Activated gamma-delta T cell treated with Interleukin-2 at 50 U/mL for 16 hours (primary cell): ENCODE measurements at places on chromosomes 7 and 10.

DNA sequence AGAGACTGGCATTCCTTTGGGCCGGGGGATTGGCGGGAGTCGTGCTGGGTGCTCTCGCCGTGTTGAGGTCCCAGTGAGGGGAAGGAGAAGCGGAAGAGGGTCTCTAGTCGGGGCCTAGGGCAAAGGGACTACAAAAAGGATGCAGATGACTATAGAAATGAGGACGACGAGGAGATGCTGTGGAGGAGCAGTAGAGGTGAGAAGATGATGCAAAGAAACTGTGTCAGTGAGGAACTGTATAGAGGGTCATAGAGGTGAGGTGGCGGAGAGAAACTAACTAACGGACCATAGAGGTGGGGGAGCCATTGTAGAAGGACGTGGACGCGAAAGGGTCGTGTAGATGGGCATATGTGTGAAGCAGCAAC lies 324 bp downstream of the TWNK start:
- no peak for DNase-seq

DNA sequence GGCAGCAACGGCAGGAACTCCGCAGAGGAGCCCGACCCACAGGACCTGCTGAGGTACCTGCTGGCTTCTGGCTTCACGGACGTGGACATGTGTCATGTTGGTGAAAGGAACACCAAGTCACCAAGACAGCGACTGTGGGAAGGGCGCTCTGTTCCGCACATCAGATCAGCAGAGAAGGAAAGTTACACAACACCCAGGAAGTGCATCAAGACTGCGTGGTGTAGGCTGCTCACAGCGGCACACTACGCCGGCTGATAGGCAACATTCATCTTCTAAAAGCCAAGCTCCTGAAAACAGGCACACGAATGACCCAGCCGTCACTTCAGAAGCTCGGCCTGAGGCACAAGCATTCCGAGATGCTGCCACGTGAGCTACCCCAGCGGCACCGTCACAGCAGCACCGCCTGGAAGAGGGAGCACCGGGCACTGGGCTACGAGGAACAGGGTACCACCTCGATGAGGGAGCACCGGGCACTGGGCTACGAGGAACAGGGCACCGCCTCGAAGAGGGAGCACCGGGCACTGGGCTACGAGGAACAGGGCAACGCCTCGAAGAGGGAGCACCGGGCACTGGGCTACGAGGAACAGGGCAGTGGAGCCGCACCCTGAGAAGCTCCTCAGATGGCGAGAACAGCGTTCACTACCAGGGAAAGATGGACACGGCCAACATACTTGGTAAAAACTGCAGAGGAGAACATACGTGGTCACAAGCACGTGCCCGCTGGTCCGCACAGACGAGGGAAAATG lies 86.7 kb downstream of the MAD1L1 start:
- no peak for DNase-seq

- DNase-seq, result no peak
These were observed 5.8 kb downstream of the ZNF212 start for GRCh38 chr7:149245244-149245643.

DNA sequence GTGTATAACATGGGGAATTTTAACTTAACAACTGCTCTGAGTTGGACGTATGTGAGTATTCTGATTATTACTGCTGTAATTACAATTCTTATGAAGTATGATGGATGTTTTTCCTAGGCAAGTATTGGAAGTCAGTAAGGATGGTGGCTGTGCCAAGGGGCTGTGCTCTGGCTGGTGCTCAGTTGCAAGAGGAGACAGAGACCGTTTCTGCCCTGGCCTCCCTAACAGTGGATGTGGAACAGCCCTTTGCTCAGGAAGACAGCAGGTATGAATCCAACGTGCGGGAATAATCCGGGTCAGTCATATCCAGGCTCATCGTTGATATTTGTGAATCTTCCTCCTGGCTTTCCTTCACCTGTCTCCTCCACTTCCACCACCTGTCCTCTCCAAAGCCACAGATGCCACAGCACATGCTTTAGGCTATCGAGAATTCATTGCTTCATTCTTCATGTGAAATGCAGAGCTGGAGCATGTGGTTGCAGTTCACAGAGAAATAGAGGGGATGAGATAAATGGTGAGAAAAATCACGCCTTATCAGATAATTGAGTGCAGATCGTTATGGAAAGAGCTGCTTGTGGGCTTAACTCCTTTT lies 141.7 kb downstream of the TWIST1 start:
- DNase-seq, result no peak

DNA sequence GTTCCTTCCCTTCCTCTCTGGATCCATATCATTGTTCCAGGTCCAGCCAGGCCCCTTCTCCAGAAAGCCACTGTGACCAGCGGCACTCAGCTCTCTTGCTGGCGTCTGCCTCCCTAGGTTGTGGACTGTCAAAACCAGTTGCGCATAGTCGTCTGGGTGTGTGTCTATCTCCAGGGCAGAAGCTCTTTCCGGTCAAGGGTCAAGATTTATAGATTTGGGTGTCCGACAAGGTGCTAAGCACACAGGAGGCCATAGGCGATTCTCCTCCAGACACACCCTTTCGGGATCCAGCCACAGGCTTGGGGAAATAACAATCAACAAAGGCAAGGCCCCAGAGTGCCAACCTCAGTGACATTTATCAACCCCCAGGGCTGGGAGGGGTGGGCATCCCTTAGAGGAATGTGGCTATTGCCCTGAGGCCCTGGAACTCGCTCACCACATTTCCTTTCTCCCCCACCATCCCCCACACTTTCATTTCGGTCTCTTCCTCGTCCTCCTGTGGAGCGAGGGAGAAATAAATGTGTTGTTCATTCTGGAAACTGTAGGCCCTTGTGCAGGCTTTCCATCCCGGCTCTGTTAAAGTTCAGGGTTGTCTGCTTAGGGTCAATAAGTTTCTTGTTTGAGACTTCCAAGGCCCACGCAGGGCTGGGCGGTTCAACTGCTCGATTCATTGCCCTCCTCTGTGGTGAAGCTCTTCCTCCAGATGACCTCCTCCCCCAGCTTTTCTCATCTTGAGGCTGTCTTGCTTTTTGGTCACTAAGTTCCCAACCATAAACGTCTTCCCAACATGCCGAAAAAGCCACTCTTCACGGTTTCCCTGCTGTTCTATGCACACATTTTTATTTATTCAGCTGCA lies 57.9 kb downstream of the AFAP1L2 start:
- no peak for DNase-seq

DNA sequence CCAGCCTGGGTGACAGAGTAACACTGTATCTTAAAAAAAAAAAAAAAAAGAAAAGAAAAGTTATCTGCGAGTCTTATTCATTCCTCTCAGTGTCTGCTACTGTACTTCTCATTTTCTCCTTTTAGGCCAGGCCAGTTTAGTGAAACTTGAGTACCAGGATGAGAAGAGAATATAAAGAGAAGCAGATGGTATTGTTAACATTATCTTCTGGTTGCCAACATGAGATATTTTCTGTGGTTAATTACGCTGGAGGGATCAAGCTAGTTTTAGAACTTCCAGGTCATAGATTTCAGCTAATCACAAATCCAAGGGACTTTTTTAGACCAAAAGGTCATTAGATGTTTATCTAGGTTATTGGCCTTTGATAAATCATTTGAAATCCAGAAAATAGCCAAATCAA lies 252.6 kb upstream of the SMIM30 start:
- no peak for DNase-seq

DNA sequence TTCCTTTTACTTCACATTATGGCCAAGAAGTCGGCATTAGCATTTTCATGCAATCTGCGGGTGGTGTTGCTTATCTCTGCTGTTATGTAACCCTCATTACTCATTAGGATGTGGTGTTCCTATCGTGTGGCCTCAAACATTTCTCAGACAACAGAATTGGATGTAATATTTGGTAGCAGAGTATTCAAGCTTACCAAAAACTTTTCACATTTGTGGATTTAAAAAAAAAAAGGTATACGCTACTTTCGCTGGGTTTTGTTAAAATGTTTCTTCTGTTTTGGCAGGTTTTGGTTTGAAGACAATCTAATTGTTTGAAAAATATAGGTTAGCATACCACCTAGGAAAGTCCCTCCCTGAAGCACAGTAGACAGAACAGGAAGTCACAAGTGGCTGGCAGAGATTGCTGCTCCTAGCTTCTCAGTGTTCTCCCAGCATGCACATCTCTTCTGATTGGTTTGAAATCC lies 128.8 kb downstream of the GATA3 start:
- DNase-seq, result peak; percentile 21

- no peak for DNase-seq
These were observed 118.6 kb downstream of the RNF216 start for GRCh38 chr7:5662828-5663227.

DNA sequence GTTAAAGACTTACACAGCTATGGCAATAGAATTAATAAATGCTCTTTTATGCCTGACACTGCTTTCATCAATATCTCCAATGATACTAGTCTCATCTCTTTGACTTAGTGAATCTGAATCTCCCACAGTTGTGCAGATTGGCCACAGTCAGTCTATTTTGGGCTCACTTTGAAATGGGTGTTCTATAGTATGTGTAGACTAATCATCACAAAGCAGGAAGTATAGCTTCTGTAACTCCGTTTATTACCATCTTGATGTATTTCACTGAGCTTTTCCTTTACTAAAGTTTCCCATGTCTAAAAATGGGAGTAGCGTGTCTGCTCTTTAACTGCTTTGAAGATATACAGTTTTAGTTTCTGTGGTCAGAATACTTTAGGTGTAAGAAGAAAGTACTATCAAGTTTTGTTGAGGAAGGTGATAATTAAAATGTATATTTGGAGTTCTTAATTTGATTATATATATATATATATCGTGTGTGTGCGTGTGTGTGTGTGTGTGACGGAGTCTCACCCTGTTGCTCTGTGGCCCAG lies 70.1 kb downstream of the ST7 start:
- no peak for DNase-seq
